Left lung (tissue), 14 donors: ENCODE measurements at places on chromosomes 6 and 20. TPM values are rescaled to one million over a fixed set of nuclear protein-coding genes. Genes with fewer than 3 reads are reported as not detected.

DNA sequence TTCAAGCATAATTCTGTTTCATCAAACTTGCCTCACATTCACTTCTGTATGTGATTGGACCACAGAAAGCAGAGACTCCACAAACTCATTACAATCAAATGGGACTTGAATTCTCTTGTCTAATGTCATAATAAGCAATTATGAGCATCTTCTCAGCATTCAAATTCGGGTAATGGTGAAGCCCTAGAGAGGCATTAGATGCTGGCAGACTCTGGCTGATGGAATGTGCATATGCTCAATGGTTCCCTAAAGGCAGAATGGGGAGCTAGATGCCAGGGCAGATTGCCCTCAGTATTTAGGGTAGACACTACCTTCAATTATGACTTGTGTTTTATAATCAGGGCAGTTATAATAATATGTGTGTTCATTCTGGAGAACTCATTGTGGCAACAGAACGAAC lies 127.9 kb downstream of the HDGFL1 start:
- no peak for DNase-seq

GRCh38 chr6:34103321-34103720 lies 42.6 kb downstream of the GRM4 start:
- no peak for DNase-seq

Gene HTR1E
- total RNA-seq: not detected

GRCh38 chr6:138285800-138286199 lies 67.5 kb upstream of the PBOV1 start:
- DNase-seq: no peak

Gene LAMP5
- total RNA-seq: 5.3 TPM
